Effector memory CD4-positive, alpha-beta T cell (primary cell): ENCODE measurements at places on chromosomes 5 and 9.

DNA sequence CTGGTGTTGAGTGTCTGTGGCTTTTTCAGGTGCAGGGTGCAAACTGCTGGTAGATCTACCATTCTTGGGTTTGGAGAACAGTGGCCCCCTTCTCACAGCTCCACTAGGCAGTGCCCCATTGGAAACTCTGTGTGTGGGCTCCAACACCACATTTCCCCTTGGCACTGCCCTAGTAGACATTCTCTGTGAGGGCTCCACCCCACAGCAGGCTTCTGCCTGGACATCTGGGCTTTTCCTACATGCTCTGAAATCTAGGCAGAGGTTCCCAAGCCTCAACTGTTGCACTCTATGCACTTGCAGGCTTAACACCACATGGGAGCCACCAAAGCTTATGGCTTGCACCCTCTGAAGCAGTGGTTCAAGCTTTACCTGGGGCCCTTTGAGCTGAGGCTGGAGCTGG lies 80.9 kb downstream of the BARX1 start:
- DNase-seq, result no peak

DNA sequence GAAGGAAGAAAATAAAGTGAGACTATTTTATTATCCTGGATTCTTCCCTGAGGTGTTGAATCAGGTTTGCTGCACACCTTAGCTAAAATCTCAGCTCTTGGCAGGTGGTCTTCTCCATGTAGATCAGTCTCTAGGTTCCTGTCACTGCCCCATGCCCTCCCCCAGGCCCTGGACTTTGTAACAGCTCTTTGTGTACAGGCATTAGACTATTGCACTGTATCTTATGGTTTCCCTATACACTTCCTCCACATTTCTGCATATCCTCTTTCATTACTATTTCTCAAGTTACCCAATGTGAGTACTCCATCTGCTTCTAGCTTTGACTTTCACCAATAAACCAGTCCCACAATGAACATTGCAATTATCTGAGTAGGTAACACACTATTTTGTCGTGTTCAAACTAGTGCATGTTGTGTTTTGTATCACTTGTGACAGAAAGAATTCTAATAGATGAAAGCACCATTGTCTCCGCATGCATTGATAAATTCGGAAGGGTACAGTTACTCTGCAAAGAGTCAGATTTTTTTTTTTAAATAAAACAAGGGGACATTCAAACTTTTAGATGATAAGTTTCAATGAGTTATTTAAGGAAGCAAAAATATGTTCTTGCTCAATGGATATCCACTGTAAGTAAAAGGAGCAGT lies 1348.7 kb upstream of the C9orf72 start:
- DNase-seq, result no peak

- no peak for DNase-seq
These were observed 46.1 kb upstream of the TMED7 start for GRCh38 chr5:115671939-115672338.

DNA sequence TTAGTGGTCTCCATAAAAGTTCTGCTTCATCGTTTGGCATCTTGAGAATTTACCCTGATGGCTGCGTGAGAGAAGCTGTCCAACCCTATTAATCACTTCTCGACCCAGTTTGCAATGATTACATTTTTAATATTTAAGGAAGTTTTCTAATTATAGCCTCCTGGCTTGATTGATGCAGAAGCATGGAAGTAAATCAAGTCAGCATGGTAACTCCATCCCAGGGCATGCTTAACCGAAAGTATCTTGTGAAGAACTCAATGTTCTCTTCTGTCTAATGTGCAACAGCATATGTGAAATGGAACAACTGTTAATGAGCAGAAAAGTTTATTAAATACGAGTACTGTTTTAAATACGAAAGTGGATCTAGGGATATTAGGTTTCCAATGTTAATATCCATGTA lies 278.9 kb upstream of the CD180 start:
- no peak for DNase-seq

DNA sequence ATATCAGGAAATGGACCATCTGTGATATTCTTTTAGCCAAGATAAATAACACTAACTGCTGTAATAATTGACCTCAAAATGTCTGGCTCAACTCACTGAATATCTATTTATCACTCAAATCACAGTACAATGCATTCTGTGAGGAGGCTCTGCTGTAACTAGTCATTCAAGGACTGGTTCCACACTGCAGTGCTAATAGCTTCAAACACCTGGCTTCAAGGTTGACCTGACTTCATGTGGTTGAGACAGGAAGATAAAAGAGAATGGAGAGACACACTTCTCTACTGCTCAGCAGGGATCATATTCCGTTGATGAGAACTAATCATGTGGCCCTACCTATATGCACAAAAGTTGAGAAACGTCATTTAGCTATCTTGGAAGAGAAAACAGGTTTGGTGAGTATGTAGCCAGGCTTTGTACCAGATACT lies 3.4 kb upstream of the RHOBTB3 start:
- DNase-seq, result no peak

DNA sequence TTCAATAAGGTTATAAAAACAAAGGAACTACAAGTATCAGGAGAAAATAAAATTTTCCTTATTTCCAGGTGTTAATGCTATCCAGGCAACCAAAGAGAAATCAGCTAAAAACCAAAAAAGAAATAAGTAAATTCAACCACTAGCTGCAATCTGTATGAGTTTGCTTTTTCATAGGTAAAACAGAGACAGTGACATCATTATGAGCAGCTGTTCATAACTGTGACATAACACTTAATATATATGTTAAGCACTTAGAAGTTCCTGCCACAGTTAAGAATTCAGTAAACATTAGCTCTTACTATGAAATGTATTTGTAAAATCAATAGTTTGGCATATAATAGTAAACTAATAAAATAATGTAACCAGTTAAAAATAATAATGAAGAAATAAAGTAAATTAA lies 20.9 kb downstream of the P4HA2 start:
- DNase-seq, result no peak

GRCh38 chr9:120925535-120926396 lies 830 bp downstream of the TRAF1 start:
- peak; percentile 76 for DNase-seq

DNA sequence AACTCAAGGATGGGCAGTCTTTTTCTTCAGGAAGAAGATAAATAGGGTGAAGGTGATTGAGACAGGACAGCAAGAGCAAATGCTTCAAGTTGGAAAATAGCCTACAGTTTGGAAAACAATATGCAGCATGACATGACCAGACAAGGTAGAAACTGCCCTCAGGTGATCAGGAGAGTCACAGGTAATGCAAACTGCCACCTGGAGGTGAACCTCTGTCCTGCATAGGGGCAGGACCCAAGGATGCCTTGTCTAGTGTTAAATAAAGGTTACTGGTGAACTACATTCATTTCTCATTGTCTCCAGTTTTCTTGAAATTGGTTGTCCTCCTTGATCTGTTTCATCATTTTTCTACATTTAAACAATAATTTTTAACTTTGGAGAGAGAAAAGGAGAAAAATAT lies 232.1 kb downstream of the SEMA5A start:
- DNase-seq, result no peak

DNA sequence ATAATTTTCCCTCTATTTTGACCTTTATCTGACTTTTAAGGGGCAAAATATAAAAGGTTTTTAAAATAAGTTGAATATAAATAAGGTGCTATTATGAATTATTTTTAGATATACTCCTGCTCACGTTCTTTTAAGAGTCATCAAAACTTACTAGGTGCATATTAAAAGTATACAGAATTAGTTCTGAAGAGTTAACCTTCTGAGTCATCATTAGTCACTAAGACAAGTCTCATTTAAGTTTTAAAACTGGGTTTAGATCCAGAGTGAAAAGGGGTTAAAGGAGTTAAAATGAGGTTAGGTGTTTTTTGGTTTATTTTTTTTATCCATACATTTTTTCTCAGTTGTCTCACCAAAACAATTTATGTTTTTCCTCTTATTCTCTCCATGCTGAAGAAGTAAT lies 41.7 kb downstream of the SMIM15 start:
- DNase-seq, result no peak

- no peak for DNase-seq
These were observed 481.9 kb downstream of the ZNF608 start for GRCh38 chr5:124264499-124264898.

DNA sequence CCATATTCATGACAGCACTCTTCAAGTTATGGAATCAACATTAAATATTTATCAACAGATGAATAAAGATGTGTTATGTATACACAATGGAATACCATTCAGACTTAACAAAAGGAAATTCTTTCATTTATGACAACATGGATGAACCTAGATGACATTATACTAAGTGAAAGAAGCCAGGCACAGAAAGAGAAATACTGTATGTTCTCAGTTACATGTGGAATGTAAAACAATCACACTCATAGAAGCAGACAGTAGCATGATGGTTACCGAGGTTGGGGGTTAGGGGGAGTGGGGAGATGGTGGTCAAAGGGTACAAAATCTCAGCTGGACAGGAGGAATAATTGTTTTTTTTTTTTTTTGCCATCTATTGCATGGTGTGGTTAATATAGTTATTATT lies 431.9 kb downstream of the DMAC1 start:
- DNase-seq, result no peak

GRCh38 chr9:129571298-129572051 lies 49.4 kb downstream of the C9orf50 start:
- no peak for DNase-seq

- peak; percentile 23 for DNase-seq
These were observed 196.8 kb downstream of the AUH start for GRCh38 chr9:91164724-91165520.

DNA sequence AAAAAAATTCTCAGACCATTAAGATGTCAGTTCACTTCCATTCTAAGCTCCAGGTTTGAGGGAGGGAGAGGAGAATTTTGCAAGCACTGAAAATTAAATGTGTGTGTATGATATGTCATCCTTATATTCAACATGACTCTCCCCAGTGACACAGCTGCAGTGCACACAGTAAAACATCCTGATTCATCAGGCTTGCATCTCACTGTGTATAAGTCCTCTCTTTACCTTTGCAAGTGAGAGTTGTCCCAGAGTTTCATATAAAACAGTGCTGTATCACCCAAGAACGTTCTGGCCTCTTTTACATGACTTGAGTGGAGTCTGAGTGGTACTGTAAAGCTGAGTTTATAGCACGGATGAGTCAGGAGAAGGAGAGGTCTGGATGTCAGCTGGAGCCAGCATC lies 50.0 kb downstream of the DMRT2 start:
- DNase-seq, result no peak

DNA sequence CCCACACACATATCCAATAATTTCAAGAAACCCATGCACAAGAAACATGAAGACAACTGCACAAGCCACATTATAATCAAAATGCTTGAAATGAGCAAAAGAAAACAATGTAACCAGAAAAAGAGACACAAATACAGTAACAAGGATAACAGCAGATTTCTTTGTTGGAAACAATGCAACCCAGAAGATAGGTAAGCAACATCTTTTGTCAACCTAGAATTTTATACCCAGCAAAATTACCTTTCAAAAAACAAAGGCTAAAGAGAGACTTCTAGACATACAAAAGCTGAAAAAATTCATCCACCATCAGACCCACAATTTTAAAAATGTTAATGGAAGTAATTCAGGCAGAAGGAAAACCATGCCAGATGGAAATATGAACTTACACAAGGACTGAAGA lies 5.0 kb upstream of the COL23A1 start:
- DNase-seq, result no peak

- DNase-seq, result no peak
These were observed 94.2 kb downstream of the WNK2 start for GRCh38 chr9:93278144-93278543.

- no peak for DNase-seq
These were observed 29.5 kb upstream of the LHFPL2 start for GRCh38 chr5:78677777-78678668.

DNA sequence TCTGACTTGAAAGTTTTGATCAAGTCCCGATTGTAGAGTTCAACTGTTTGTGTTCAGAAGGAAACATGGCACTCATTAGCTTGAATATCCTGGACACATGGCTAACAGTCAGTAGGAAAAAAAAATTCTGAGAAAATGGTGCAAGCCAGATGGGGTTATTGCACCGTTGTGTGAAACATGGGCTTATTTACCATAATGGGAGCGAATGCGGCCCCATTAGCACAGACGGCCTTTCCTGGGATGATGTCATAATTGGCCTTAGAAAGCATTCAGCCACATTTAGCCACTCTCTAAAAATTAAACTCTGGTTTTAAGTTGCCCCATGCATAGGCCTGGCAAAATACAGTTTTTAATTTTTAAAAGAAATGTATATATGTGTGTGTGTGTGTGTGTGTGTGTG lies 112.1 kb downstream of the IRX2 start:
- DNase-seq, result no peak
